Stimulated activated CD4-positive, alpha-beta T cell treated with anti-CD3 and anti-CD28 coated beads, Interleukin-15, amount 100 ng/mL, for 1 hour (primary cell): ENCODE measurements at places on chromosomes 6 and 20.

DNA sequence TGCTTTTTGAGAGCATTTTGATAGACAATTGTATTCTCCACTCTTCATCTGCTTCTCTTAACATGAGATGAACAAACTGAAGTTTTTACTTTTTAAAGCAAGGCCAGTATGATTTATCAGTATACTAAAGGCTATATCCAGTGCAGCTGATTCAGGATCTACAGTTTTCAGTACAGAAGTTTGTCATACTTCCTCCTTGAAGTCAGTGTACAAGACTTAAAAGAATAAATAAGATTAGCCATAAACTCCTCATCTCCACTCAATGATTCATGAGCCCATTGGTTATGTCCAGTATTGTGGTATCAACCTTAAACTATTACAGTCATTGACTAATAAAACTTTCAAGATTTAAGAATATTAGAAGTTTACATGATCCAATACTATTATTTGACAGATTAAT, 374.8 kb upstream of the EPHA7 start:
- no peak for DNase-seq

DNA sequence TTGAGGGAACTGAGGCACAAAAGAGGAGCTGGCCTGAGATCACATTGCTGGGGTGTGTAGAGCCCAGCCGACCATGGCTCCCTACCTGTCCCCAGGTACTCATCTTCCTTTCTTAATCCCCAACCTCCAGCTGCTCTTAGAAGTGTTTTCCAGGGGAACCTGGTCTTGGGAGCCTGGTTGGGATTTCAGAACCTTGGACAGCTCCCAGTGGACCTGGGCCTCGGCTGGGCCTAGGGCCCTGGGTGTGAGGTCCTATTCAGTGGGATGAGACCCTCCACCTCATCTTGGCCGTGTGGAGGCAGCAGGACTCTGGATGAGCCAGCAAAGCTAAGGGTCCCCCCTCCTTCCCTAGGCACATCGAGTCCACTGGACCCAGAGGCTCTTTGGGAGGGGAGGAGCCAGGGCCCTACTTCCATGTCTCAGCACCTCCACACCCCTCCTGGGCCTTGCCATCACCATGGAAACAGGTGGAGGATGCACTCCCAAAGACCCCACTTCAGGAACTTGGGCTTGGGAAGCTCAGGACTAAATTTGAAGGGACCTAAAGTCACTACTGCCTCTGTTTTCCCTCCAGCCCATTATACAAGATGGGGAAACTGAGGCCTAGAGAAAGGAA, 38.5 kb downstream of the DLGAP4 start:
- no peak for DNase-seq

DNA sequence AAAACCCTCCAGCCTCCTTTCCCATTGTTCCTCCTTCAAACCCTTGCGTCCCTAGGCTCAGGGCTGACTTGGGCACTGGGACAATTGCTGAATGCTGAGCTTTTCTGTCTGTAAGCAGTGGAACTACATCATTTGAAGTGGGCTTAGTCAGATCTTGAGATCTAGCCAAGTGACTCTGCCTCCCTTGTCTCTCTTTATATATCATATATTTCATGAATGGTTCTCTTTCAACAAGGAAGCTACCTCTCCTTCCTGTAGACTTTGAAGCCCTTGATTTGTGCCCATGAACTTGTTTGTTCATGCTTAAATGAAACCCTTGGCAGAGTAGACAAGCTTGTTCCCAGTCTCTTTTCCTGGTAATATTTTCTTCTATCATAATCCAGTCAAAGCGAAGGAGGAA, 60.0 kb upstream of the KIF13A start:
- no peak for DNase-seq

GRCh38 chr6:90039911-90040310, 145.6 kb downstream of the GJA10 start:
- DNase-seq, result no peak

GRCh38 chr20:22492497-22492896, 91.9 kb downstream of the FOXA2 start:
- no peak for DNase-seq
